Astrocyte of the cerebellum (primary cell): ENCODE measurements at places on chromosomes 13 and 19.

- DNase-seq, result peak; percentile 44
Measured at GRCh38 chr19:2274931-2275535, 6.9 kb downstream of the PEAK3 start.

DNA sequence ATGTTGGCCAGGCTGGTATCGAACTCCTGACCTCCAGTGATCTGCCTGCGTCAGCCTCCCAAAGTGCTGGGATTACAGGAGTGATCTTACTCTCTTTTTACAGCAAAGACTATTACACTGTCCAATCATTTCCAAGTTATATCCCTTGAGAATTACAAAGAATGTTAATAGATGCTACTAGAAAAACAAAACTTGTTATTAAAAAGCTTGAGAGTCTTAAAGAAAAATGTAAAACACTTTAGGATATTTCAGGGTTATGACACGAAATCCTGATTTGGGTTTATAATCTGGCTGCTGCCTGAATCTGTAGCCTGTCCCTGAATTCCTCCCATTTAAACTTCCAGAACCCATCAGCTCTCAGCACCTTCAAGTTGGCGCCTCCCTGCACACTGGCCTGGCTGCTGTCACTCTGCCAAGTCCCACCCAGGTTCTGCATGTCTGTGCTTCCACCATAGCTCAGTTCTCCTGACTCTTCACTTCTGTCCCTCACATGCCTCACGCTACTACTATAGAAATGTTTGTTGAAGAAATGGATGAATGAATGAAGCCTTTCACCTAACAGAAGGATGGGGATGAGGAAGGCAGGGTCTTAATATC lies 55.8 kb upstream of the RFXAP start:
- DNase-seq, result no peak

DNA sequence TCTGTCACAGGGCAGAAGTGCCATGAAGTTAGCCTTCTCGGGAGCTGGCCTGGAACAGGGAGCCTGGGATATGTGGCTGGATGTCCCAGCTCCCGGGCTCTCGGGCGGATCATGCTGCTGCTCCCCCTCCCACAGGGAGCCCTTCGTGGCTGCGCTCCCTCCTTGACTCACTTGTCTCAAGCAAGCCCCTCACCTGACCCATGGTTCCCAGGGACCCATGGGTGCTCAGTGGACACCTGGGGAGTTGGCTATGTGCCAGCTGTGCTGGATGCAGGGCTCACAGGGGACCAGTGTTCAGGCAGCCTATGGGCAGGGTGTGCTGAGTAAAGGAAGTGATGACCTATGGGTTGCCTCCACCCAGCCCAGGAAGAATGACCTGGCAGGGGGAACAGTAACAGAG lies 213.1 kb upstream of the SGCG start:
- no peak for DNase-seq

- DNase-seq, result no peak
Measured at GRCh38 chr19:7356899-7357627, 8.3 kb downstream of the ARHGEF18 start.

- DNase-seq, result no peak
Measured at GRCh38 chr13:98571955-98572662, 4.8 kb downstream of the STK24 start.

- no peak for DNase-seq
Measured at GRCh38 chr19:3606174-3606689, 443 bp downstream of the TBXA2R start.

DNA sequence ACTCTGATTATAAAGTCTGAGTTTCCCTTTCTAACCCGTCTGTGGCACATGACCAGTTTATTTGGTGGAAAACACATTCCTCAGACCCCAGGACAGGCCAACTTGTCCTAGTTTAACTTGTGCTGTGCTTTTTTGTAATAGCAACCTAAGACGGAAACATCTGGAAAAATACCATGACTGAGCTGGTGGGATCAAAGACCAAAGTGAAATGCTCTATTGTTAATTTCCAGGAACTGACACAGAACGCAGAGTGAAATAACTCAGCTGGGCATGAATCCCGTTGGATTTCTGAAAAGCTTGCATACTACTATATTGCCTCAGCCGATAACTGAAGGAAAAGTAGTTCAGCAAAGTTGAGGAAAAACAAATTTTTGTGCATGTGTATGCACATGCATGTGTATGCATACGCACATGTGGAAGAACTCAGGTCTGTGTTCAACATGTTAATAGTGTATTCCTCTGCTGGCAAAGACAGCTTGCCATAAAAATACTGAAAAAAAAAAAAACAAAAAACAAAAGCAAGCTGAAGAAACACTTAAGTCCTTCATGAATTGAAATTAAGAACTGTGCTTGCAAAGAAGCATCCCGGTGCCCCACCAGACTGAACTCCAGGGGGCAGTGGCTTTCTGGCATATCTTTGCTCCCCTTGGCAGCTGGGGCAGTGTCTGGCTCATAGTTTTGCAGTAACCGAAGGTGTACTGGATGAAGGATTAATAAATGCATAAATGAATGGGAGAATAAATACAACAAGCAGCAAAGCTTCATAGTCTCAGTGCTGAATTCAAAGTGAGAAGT lies 187.8 kb downstream of the LHFPL6 start:
- DNase-seq, result peak; percentile 83

DNA sequence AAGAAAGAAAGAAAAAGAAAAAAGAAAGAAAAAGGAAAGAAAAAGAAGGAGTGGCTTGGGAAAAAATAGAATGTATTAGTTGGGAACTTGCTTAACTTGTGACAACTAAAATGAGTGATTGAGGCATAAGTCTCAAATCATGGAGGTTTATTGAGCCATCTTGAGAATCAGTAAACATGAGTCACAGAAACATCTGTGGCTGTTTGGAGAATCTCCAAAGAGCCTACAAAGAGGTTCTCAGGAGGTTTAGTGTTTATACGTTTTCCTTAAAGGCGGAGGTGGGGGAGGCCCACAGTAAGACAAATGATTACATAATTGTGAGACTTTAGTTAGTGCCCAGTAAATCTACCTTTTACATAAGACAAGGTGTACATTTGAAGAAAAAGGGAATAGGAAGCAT lies 38.6 kb downstream of the WDR87 start:
- DNase-seq, result no peak

DNA sequence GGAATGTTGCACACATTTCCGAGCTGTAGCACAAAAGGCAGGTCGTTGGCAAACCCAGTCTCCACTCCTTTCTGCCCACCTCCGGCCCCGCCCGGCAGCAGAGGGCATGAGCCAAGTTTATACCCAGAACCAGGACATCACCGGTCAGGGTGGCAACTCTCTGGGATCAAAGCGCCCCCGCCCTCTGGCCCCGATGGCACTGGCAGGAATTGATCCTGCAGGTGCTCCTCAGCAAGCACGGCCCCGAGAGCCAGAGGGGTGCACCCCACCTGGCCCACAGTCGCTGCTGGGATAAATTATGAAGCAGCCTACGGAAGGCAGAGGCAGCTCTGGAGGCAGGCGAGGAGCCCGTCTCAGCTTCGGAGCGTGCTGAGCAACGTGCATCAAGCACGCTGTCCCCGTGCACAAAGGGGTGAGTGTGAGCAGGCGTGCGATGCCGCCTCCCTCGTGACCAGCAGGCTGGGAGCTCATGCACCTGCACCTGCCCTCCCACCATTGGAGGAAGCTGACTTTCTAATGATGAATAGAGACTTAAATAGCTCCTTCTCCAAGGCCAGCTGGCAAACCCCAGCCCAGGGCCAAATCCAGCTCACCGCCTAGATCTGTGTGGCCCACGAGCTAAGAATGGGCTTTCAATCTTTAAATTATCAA lies 25.7 kb downstream of the SHC2 start:
- DNase-seq, result no peak

DNA sequence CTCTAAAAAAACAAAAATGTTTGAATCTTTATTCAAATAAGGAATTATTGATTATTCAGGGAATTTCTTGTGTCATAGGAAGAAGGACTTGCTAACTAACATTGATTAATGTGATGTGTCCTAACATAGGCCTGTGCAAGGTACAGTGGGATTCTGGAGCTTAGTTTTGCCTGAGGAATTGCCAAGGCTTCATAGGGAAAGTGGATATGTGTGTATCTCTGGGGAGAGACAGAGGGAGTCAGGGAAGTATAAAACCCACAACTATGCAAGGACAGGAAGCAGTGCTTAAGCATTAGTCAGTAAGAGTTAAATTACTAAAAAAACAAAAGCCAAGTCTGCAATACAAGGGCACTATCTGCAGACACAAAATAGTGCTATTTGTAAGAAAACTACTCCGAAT lies 59.6 kb downstream of the WDFY2 start:
- DNase-seq, result peak; percentile 84

GRCh38 chr13:50417597-50417996 lies 402.4 kb downstream of the KCNRG start:
- DNase-seq, result no peak

DNA sequence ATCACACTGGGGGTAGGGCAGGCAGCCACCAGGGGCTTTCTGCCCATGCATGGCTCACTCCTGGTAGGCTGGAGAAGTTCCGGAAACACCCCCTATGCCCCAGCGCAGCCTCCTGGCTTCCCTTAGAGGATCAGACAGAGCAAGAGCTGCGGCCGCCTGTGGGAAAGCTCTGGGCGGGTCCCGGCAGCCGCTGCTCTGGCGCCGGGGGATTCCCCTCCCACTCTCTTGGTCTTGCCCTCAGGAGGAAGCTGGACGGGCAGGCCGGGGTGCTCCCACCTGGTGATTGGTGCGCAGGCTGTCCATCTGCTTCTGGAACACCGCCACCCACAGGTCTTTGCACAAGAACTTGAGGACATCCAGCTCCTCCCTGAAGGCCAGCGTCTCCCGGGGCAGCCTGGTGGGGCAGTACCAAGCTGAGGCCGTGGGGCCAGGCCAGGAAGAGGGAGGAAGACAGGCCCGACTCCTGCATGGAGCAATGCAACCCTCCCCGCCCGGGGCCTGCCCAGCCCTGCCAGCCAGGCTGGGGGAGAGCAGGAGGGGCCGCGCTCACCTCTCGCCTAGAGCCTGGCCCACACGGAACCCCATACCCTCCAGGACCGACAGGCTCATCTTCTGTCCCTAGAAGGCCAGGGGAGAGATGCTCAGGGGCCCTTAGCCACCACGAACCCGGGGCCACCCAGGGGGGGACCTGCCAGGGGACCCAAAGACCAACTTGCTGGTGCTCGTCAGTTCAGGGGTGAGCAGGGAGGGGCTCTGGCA lies 4.0 kb upstream of the NKPD1 start:
- no peak for DNase-seq

DNA sequence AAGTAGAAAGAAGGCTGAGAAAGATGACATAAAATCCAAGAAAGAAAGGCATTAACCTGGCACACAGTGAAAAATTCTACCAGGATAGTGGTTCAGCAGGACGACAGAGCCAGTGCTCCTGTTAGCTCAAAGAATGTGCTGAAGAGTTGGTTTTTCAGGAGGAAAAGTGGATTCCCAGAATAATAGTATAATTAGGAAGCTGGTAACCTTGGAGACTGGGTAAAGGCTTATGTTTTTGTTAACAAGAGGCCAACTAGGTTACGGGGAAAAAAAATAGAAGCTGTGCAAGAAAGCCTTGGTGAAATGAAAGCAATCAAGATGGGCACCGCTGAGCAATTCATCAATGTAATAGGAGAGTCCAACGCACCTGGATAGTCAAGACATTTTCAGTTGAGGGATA lies 54.7 kb downstream of the SLC15A1 start:
- DNase-seq, result no peak

- DNase-seq, result no peak
Measured at GRCh38 chr13:32426191-32426989, 1.5 kb downstream of the N4BP2L1 start.

- no peak for DNase-seq
Measured at GRCh38 chr13:98729658-98730057, 22.8 kb downstream of the SLC15A1 start.

- peak; percentile 11 for DNase-seq
Measured at GRCh38 chr19:41887711-41888382, 4.9 kb downstream of the ARHGEF1 start.

GRCh38 chr13:27194895-27195764 lies 23.5 kb upstream of the USP12 start:
- DNase-seq, result peak; percentile 84

- DNase-seq, result no peak
Measured at GRCh38 chr19:50721441-50722137, 1.6 kb upstream of the CLEC11A start.

DNA sequence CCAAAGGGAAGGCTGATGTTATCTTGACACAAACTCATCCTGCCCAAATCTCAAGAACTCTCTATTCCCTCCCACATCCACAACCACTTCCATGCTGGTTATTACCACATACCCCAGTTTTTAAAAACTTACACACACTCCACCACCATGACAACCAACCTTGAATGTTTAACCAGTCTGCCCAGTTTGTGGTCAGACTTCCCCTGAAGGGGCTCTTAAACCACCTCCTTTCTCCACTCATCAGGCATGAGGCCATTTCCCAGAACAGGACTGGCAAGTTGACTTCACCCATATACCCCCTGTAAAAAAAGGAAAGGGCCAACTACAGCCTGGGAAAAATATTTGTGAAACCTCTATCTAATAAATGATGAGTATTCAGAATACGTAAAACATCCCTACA lies 12.4 kb upstream of the ZSCAN4 start:
- no peak for DNase-seq

GRCh38 chr13:52832313-52832712 lies 16.1 kb downstream of the PCDH8 start:
- DNase-seq, result no peak

DNA sequence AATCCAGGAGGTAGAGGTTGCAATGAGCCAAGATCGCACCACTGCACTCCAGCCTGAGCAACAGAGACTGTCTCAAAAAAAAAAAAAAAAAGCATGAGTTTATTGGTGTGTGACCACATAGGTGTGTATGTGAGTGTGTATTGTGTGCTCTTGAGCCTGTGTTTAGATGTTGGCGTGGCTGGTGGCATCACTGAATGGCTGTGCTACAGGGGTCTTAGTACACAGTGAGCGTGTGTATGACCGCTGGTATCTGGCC lies 2.5 kb downstream of the SLC1A5 start:
- no peak for DNase-seq

- DNase-seq, result peak; percentile 57
Measured at GRCh38 chr13:67299072-67299635, 69.0 kb upstream of the PCDH9 start.

DNA sequence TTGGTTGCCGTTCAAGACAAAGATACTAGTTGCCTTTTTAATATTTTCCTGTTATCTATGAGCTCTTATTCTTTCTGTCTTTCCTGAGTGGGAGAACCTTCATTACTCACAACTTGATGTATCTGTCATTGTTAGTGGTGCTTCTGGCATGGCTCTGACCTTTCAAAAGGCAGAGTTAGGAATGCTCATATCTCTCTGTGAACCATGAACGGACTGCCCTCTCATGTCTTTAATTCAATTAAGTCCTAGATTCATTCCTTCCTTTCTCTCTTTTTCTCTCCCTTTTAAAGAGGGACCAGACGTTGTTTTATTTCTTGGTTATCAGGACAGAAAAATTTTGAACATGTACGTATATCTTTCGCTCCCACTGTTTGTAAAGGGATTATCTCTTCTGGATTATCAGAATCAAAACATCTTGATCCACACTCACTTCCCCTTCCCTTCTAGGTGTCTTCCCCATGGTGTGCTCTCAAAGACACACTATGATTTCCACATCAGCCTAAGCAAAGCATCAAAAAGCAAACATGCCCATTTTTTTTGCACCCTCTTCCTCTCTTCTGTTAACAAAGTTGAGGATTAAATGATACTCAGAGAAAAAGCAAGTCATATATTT lies 90.3 kb downstream of the LRCH1 start:
- no peak for DNase-seq
